Smooth muscle cell of bladder (primary cell): ENCODE measurements at places on chromosomes 4 and X. TPM values are rescaled to one million over a fixed set of nuclear protein-coding genes. Genes with fewer than 3 reads are reported as not detected.

CDX4 gene
- total RNA-seq, result not detected in 2 replicates

ASB11 gene
- total RNA-seq, result not detected in 2 replicates

APLN gene
- total RNA-seq, result 0.43 and 4.3 TPM in 2 replicates

DKK2 gene
- total RNA-seq, result 0.09 TPM in 1 of 2 replicates, not detected in the other

INPP4B gene
- 4.3 and 4.5 TPM in 2 replicates for total RNA-seq

ELF2 gene
- 34.9 and 36.8 TPM in 2 replicates for total RNA-seq

FHDC1 gene
- 0.18 and 0.28 TPM in 2 replicates for total RNA-seq

ADRA2C gene
- total RNA-seq, result 0.14 and 0.37 TPM in 2 replicates

TXLNG gene
- total RNA-seq, result 5.5 and 8.2 TPM in 2 replicates

WNK3 gene
- 0.14 and 0.28 TPM in 2 replicates for total RNA-seq

NAP1L3 gene
- total RNA-seq, result 1.6 and 2.9 TPM in 2 replicates
